AG08396 (cell line): ENCODE measurements at places on chromosomes 5 and 9.

DNA sequence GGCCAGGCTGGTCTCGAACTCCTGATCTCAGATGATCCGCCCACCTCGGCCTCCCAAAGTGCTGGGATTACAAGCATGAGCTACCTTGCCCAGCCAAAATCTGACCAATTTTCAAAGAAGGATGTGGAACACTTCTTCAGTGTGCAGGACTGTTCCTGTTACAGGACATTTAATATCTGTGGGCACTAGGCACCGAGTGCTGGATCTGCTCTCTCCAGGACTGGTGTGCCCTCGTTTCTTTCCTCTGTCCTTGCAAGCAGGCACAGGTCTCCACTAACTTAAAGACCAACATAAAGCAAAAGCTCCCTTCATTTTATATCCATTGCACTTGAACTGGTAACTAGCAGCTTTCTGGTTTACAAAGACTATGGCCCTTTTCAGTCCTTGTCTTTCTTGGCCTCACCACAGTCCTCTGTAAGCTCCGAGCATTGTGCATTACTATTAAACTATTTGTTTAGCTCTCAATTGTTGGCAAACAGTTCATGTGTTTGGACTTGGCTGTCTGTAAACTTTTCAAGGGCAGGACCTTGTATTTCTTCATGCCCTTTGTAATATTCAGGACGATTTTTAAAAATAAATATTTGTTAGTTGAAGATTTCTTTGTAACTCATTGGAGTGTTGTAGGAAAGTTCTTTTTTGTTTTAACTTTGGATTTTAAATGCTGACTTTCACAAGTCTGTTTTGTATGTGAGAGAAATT is 37.3 kb downstream of the ARHGEF28 start:
- DNase-seq, result no peak

- no peak for DNase-seq
Observed at GRCh38 chr5:150159031-150159430, 3.4 kb upstream of the PDGFRB start.

DNA sequence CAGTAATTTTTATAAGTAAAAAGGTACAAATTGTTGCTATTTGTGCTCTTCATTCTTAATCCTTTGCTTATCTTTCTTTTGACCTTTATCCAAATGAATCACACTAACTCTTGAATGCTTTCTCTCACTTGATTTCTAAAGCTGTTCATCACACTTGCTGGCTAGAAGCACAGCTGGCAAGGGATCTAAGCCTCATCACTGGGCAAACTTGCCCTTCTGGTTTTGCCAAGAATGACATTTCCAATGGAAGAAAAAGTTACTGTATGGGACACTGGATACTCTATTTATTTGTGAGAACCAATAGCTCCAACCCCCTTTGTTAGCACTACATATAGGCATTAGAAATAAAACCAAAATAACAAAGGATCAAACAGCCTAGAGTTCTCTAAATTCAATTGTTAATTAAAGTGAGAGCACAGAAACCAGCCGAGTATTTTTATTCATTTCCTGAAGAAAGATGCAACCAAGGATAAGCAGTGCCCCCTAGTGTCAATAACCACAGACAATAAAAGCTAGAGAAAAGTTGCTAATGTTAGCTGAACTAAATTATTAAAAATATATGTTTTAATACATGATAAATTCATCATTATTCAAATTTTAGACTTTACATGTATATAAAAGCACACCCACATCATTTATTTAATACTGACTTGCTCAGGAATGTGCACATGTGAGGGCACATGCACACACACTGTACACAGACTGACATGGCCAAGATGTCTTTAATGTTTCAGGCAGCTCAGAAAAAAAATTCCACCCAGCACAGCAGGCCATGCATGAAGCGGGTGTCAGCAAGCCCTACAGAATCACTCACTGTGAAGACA is 59.8 kb upstream of the POU5F2 start:
- peak; percentile 23 for DNase-seq

DNA sequence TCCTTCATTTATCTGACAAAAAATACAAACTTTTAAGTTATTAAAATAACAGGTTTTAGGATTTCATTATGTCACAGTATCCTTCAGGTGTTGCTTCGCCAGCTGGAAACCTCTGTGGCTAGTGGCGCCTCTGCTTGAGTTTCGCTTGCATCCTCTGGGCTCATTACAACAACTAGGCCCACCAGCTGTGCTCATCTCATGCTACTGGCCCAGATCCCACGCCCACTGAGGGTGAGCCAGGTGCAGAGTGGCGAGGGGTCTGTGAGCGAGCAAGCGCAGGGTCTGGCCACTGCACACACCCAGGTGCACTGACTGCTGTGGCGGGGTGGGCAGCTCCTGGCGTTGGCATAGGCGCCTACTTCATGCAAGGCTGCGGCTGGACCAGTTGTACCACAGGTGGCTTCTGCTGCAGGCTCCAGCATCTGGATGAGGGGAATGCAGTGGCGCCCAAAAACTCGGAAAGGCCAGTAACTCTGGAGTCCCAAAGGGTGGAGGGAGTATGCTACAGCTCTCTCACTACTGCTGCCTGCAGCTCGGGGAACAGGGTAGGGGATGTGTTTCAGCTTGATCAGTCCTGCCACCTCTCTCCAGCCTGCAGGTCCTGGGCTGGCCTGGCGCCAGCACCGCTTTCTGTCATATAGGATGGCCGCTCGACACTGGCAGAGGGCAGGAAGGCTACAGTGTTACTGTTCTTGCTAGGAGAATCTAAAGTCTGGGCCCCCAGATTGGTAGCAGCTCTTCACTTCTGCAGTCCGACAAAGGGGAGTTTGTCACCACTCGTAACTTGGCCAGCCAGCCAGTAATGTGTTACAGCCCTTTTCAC is 452.1 kb downstream of the TUSC1 start:
- DNase-seq, result no peak

GRCh38 chr9:87834357-87834756 is 48.3 kb upstream of the SPATA31E1 start:
- DNase-seq, result no peak

DNA sequence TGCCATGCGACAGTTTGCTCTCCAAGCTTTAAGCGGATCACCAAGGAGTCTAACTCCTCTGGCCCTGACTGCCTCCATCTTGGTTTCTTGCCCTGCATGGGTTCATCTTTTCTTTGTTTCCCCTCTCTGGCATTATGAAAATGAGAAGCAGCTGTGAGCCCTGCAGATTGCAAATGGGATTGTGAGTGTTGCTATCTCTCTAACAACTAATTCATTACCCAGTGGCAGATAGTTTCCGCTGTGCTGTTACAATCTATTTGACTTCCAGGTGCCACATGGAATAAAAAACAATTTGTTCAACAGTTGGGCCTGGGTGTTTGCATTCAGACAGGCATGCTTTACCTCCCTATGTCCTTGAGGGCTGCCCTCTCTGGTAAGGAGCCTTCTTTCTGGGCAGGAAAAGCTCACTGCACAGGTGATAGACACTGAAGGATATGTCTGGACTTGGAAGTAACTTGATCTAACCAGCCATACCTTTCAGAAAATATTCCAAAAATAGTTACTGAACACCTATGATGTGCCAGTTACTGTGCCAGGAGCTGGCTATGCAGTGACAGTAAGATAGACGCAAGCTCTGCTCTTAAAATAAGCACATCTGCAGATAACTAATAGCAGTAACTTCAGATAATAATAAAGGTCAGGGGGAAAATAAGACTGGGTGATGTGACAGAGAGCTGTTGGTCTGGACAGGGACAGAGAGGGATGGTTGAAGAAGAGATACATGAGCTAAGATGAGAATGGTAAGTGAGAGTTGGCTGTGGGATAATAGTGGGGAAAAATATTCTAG is 40.1 kb downstream of the GRIA1 start:
- DNase-seq, result no peak

DNA sequence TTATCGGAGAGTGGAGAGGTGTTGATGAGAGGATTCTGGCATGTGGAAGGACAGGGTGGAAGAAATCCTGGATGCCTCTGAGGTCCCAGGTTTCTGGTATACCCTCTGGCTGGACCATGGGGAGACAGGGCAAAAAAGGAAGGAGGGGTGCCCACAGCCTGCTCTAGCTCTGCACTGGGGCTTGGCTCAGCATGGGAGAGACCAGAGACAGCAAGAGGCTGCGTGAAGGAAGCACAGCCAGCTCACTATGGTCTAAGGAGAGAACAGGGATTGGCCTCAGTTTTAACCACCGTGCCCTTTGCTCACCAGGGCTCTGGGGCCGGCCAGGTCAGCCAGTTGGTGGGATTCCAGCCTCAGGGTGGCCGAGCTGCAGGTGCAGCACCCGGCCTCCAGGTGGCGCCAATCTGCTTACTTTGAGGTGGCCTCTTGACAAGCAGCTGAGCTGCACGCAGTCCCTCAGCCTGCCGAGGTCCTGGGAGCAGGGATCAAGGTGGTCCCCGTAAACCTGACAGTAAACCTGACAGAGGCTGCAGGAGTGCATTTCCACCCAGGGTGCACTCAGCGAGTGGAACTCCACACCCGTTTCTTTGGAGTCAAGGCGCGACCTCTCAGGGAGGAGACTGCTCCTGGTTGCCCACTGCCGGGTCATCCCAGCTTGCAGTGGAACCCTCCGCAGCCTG is 25.0 kb upstream of the SPTLC1 start:
- DNase-seq, result peak; percentile 78

DNA sequence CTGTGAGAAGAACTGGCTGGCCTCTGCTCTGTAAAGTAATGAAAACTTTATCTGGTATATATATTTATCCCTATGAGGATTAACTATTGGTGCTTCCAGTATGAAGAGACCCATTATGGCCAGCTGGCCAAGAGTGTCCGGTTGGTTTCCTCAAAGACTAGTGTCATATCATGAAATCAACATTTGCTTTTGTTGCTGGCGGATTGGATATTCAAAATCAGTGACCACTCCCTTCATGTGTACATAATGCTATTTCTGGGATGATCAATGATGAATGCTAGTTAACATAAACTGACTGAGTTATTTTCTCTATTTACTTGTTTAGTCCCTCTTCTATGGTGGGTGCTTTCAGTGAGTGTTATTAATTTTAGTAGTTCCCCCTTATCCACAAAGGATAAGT is 60.8 kb upstream of the NUDT12 start:
- no peak for DNase-seq

DNA sequence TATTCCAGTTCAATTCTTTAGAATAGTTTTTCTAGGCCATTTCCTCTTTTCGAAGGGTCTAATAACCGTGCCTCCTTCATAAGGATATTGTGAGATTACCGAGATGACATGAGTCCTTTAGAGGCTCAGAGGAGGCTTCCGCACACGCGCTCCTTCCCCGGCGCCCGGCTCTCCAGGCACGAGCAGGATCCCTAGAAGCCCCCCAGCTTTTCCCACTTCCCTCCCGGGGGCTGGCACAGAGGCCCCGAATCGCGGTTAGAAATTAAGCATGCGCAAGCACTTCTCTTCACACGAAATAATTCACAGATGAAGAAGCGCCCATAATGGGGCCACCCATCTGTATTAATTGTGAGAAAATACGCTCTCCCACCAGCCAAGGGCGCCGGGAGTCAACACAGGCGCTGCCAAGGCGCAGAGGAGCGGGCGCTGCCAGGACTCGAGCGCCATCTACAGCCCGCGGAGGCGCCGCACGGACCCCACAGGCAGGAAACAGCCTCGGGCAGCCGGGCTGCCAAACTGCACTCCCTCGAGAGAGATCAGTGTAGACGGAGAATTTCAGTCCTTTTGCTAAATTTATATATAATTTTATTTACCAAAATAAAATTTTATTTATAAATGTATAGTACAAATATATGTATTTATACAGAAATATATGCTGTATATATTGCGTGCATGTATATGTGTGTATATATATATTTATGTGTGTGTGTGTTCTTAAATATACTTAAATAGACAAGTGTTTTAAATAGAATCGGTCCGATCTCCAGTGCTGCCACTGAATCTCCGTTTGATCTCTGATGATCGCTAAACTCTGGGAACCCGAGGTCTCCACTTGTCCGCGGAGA is 258.1 kb upstream of the NFIL3 start:
- peak; percentile 94 for DNase-seq

DNA sequence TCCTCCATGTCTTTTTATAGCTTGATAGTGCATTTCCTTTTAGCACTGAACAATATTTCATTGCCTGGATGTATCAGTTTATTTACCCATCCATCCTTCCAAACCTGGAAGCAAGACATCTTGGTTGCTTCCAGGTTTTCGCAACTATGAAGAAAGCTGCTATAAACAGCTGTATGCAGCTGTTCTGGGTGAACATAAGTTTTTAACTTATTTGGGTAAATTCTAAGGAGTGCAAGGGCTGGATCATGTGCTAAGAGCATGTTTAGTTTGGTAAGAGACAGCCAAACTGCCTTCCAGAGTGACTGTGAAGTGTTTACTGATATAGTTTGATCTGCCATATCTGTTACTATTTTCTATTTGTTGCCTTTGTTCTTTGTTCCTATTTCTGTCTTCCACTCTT is 58.5 kb downstream of the CSF2 start:
- no peak for DNase-seq

- no peak for DNase-seq
Observed at GRCh38 chr5:135444360-135444759, 2.8 kb downstream of the DCANP1 start.

DNA sequence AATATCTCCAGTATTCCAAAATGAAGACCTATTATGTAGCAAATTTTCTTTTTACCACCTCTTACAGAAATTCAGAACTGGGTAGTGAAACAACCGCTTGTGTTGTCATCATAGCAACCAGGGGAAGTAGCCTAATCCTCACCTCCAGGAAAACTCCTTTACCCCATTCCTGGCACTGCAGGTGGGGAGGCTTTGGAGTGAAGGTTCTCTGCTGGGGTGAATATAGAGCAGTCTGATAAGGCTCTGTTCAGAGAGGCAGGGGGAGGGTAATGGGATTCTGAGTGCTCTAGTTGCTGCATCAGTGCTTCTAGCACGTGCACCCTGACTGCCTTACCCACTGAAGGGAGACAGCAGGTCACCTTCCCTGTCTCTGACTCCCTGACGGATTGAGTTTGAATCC is 116.2 kb downstream of the MAN2A1 start:
- DNase-seq, result no peak

- DNase-seq, result no peak
Observed at GRCh38 chr9:109251080-109251775, 69.6 kb downstream of the EPB41L4B start.
